ENCODE measurements at places on chromosomes 6 and 20.

- no peak for DNase-seq
These were observed 17.9 kb downstream of the MDGA1 start for GRCh38 chr6:37679539-37680476.

DNA sequence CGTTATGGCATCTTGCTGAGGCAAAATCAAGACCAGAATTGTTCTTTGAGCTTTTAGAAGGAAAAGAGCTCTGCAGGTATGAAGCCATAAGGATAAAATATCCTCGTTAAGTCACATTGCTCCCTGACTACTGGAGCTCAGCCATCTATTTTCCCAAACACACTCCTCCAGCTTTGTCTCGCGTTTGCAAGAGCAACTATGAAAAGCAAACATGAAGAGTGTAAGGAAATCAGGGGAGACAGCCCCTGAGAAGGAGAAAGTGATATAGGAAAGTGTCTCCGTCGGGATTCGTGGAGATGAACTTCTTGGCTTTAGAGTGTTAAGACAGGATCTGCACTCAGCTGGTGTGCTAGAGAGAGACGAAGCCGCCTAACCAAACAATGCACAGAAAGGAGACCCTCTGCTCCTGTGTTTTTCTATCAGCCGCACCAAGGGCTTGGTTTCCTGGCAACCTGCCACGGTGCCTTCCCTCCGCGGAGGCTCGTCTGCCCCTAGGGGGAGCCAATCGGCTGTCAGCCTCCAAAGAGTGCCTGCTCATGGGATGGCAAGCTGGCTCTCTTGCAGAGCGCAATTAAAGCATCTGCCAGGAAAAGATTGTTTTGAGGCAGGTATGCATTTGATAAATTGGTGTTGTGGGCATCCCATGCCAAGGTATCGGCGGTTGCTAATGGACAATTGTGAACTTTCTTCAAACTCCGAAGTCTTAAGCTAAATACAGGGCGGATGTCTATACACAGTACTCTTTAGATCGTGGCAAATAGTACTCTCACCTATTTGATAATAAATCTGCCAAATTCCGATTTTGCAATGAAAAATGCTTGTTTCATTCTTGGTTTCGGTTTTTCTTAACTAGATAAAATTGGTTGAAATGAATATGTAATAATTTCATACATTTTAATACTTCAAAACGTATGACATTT lies 603.2 kb downstream of the RNF144B start:
- peak; percentile 75 for DNase-seq

DNA sequence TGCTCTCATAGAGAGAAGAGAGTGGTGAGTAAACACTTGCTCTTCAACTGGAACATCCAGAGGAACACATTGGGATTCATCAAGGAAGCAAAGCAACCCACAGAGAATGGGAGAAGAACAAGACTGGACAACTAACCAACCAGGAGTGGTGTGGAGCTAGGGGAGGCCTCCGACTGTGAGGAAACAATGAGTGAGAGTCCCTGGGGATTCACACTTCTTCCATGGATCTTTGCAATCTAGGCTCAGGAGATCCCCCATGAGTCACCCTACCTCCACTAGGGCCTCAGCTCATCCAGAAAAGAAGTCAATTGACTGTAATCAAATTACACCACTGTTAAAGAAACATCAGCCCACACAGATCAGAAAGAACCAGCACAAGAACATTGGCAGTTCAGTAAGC lies 42.3 kb upstream of the CLVS2 start:
- no peak for DNase-seq

- no peak for DNase-seq
These were observed 204.5 kb downstream of the ERMARD start for GRCh38 chr6:169955731-169956437.

DNA sequence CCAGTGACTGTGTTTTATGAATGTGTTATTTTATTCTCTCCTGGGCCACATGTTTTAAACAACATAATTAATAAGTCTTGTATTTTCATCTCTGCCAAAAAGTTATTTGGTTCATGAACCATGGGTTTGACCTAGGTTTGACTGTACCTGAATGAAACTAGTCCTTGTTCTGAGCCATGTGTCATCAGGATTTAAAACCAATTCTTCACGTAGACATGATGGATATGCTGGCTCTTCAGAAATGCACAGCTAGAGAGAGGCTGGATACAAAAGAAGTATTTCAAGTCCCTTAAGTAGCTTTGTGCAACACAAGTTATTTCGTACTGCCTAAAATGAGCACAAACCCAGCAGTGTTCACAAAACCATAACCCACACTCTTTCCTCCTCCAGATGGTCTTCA lies 116.1 kb downstream of the IBTK start:
- DNase-seq = no peak

DNA sequence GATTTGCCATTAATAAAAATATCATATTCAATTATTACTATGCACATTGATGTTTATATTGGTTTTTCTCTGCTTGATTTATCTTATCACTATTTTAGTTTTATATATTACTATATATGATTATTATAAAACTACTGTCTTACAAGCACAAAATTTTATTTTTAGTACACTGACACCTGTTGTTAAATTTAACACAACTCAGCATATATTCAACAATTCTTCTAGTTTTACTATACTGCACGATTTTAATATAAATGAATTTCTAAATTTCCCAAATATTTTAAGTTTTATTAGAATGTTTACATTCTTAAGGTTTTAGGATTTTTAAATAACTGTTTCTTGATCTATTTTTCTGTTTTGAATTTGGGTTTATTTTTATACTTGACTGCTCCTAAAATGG lies 889.8 kb upstream of the GJE1 start:
- DNase-seq = no peak

GRCh38 chr6:145112711-145113148 lies 622.6 kb downstream of the EPM2A start:
- DNase-seq = no peak

GRCh38 chr20:38883981-38884733 lies 42.1 kb upstream of the FAM83D start:
- no peak for DNase-seq

DNA sequence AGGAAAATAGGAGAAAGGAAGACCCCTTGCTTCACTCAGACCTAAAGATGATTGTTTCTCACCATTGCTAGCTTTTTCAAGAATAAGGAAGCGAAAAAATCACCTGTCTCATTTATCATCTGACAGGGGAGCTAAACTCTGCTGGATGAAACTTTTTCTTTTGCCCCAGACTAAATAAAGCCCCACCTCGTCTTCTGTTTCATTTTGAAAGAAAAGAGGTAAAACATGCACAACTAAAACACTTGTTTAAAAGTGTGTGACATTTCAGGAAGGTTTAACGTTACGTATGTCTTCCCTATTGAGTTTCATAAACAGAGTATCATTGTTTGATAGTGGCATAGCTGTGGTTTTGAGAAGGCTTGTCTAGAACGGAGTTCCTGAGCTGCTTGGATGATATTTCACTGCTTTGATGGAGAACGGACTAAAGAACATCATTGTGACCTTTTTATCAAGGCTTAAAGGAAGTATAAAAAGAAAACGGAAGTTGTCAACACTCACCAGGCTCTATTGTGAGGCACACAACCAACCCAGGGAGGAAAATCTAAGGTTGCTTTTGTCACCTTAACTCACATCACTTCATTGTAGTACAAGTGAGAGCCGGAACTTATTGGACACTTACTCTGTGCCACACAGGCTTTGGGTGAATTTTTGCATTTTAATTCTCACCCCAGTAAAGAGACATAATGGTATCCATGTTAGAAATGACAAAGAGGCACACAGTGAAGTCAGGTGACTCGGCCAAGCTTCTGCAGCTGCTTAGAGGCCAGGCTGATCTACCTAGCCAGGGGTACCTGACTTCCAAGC lies 29.5 kb downstream of the TSHZ2 start:
- DNase-seq = no peak

DNA sequence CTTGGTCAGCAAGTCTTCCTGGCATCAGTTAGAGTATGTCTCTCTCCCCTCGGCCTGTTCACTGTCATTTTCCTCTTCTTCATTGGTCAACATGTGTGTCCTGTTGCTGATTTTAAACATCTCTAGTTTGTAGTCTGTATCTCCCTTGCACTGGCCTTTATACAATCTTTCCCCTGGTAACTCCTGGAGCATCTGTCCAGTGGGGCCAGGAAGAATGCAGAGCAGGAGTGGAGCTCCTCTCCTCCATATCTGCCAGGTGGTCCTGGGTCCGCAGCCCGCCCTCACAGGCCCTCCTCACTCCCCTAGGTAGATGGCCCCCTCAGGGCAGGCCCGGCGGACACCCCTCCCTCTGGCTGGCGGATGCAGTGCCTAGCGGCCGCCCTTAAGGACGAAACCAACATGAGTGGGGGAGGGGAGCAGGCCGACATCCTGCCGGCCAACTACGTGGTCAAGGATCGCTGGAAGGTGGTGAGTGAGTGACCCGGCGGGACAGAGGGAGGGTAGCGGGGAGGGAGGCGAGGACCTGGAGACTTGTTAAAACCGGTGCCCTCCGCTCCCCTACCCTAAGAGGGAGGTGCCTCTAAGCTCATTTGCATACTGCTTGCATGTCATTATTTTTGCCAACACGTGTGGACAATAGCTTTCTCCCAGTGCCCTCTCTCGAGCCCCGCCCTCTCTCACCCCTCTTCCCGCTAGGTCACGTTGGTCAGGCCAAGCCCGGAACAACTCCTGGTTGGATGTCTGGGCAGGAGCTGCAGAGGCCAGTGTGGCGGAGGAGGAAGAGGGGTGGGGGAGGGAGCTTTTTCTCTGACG lies 3.2 kb downstream of the TTBK1 start:
- DNase-seq = peak; percentile 71

GRCh38 chr20:18754030-18754652 lies 59.4 kb upstream of the SCP2D1 start:
- no peak for DNase-seq

- no peak for DNase-seq
These were observed 185.2 kb downstream of the FARS2 start for GRCh38 chr6:5446362-5447075.

DNA sequence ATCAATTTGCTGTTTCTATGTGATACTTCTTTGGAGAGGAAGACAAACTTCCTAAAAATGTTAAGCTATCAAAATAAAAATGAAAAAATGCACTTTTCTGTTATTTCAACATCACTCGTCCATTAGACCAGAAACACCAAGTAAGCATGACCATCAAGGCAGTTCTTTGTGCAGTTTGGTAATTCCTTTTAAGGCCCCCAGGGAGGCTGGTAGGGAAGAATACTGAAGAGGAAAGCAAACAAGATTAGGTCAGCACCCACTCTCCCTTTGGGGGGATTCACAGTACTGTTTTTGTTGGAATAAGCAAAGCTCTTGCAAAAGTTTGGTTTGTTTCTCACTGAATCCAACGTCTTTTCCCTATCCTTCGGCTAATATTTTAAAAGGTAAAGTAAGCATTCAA lies 206.8 kb upstream of the SLC35B3 start:
- DNase-seq = no peak

DNA sequence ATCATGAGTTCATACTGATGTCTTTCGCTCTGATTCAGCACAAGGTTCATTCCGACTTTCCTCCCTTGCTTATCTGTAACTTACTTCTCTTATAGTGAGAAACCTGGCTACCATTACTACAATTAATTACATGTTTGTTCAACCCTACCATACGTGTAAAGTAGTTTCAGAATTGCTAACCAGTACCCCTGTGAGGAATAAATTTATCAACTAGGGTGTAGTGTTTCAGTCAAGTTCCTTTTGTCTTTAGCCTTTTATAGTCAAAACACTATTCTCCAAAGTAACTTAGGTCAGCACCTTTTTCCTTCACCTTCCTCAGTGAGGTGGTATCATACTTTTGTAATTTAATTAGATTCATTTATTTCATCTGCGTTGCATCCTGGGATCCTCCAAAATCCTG lies 64.9 kb downstream of the MAP3K4 start:
- no peak for DNase-seq

- no peak for DNase-seq
These were observed 171.7 kb downstream of the PREX1 start for GRCh38 chr20:48656137-48656536.

GRCh38 chr20:4729265-4729664 lies 7.6 kb downstream of the PRND start:
- DNase-seq = no peak

- DNase-seq = no peak
These were observed 38.5 kb upstream of the TFB1M start for GRCh38 chr6:155352811-155353210.

DNA sequence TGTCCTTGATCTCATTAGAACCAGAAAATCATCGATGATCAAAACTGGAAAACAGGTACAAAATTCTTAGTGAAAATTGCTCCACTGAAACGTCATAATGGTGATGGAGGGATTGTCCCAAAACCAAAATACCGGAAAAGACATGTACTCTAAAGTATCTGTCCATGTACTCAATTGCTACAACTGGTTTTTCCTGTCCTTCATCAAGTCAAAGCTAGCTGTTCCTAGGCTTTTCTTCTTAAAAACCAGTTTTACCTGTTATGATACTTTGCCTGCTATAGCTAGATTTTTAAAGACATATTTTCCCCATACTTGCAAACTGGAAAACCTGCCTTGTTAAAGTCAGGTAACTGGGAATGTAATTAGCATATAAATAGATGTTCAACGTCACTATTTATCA lies 50.5 kb upstream of the LRRC1 start:
- no peak for DNase-seq

DNA sequence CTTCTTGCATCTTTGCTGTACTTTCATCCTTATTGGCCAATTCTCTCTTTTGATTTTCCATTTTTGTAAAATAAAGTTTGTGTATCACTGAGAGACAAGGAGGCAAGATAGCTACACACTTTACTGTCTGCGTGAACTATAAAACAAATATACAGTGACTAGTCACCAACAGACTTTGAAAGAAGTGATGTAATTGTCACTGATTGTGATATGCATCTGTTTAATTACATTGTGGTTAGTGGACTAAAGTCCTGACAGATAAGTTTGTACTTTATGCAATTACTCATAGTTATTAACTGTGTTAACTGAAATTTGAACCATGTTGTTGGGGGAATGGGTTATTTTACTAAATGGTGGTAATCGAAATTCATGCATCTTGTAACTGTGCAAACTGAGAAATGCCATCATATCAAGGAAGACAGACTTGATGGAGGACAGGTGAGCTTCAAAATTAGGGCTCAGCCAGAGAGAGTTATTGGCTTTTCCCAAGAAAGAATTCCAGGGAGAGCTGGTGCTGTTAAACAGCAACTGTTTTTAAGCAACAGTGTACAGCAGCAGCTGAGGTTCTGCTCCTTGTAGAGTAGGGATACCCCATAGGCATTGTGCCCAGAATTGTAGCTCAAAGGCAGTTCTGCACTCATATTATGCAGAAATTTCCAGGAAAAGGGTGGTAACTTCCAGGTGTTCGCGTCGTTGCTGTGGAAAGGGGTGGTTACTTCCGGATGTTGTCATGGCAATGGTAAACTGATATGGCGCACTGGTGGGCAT lies 62.9 kb downstream of the EFHC1 start:
- DNase-seq = no peak

- no peak for DNase-seq
These were observed 46.2 kb downstream of the ISM1 start for GRCh38 chr20:13267231-13267630.

DNA sequence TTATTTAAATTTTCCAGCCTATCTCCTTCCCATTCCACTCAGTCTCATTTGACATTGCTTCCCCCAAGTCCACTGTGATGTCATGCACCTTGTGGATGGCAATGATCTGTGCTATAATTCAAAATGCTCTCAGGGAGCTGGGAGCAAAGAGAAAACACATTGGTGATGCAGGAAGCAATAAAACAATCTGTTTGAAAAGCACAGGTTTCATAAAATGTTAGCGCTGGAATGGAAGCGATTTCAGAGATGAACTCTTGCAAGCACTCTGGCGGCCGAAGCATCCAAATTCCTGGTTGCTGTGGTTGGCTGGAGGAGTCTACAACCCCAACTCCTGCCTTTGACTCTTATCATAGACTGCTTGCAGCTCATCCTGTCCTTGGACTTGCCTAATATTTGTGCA lies 167.0 kb downstream of the GMPR start:
- no peak for DNase-seq

- DNase-seq = no peak
These were observed 958.8 kb downstream of the TFAP2A start for GRCh38 chr6:9455864-9456658.

Data from Right ventricle myocardium superior (tissue), 1 donor.